DMS53 (cell line): ENCODE measurements at places on chromosomes 7 and 10.

DNA sequence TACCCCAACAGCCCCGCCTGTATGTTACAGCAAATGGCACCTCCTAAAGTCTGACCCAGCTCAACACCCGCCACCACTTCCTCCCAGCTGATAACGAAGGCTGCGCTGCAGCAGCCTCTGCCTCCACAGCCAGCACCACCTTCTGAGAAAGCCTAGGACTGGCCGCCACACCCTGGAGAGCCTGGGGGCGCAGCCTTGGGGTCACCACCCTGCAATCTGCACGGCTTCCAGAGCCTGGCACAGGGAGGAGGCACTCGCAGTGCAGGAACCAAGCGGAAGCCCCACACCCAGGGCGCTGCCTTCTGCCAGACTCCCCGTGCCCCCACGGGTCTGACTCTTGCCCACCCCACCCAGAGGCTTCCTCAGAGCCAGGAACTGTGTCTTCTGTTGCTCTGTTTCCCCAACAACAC, 112.5 kb downstream of the MAD1L1 start:
- DNase-seq: no peak

GRCh38 chr10:514137-514671, 175.3 kb downstream of the DIP2C start:
- peak; percentile 91 for DNase-seq

GRCh38 chr10:1360011-1360557, 303.9 kb downstream of the WDR37 start:
- DNase-seq: no peak

DNA sequence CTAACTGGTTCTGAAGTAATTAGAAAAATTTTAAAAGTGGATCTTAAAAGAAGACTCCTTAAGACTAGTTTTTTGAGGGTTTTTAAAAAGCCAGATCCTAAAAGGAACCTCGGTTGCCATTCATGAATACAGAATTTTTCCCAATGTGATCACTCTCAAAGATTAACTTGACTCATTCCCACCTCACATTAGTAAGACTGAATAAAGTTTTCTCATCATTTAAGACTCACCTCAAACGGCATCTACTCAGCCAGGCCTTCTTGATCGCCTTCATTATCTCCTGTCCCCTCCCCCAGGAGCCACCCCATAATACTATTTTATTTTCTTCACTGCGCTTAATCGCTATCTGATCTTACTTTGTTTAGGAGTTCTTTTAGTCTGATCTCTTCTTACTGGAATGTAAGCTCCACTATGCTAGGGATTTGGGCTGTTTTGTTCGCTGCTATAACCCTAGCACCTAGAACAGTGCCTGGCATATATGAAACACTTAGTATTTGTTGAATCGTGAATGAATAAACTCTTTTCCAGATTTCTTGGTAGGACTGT, 55.9 kb upstream of the PCGF5 start:
- DNase-seq: no peak

DNA sequence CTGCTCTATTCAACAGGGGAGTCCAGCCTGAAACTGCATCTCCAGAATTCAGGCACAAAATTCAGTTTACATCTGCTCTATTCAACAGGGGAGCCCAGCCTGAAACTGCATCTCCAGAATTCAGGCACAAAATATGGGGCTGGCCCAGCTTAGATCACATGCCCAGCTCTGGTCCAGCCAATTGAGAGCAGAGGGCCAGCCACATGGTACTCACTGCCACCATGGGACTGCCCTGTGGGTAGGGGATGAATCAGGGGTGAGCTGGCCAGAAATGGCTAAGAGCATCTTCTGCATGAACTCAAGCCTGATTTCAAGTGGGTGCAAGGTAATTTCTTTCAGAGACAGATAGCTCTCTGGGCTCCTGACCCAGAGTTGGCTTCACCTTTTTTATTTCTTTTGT, 156.6 kb upstream of the LYZL2 start:
- DNase-seq: no peak

DNA sequence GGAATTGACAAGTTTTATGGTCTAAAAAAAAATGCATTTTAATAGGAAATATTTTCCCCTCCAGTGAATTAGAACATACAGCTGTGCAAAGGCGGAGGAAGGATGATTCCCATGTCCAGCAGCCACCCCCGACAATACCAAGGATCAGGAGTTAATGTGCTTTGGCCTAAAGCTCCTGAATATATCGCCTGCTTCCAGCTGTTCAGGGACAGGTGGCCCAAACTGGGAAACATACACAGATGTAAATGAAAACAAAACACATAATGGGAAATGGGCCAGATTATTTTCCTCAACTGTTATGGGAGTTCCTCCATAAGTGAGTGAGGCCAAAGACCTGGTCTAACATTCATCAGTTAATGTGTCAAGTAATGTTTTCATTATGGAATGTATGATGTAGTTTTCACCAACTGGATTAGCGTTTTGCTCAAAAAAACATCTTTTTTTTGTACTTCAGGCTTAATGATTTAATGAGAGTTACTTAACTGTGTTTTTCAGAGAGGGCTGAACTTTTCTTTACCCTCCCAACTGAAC, 55.1 kb upstream of the LAMB1 start:
- DNase-seq: no peak

DNA sequence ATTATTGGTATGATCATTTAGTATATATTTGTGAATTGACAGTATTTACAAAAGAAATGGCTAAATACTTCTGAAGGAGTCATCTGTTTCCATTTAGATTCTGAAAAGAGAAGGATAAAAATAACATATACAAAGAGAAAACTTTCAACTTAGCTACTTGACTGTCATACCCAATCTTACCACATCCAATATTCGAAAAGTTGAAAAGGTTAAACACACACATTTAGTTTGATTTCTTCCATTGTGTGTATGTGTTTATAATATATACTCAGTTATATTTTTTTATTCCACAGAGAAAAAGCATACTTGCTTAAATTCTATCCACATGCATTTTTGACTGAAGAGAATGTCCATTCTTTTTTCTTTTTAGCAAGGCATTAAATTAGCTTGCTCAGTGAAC, 470.7 kb downstream of the TFEC start:
- no peak for DNase-seq

DNA sequence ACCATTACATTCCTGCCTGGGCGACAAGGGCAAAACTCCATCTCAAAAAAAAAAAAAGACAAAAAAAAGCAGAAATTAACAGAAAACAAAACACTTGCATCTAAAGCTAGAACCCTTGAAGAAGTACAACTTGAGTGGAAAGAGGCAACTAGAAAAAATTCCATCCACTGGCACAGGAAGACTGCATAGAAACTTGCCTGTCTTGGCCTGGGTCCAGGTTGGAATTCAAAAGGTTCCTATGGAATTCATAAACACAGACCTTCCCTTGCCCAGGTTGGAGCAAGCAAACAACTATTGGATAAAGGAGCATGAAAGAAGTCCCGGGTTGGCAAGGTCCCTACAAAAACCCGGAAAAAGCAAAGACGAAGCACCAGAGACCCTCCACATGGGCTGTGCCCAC, 69.8 kb downstream of the CCDC71L start:
- DNase-seq: no peak

DNA sequence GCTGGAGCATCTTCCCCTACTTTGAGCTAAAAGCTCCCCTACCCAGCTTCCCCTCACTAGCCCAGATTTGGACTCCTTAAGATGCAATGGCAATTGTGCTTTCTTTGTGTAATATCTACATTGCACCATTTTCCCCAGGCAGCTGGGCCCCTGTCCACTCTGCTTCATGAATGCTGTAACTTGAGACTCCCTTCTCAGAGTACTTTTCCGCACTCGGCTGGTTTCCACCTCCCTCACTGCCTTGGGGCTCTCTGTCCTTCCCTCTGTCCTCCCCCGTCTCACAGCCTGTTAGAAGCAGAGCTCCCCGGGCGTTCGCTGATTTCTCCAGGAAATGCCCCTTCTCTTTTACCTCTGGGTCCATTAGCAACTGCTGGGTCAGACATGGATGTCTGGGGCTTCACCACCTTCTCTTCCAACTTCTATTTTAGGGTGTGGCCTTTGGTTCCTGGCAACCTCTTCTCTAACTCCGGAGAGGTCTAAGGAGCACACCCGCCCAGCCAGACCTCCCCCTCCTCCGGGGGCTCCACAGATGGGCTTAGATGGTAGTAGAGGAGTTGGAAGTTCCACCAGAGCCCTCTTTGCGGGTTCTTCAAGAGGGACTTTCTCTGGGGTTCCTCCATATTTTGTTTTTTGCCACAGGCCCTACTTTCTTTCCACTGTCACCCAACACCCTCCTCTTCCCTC, 2.9 kb upstream of the TMEM72 start:
- peak; percentile 15 for DNase-seq

DNA sequence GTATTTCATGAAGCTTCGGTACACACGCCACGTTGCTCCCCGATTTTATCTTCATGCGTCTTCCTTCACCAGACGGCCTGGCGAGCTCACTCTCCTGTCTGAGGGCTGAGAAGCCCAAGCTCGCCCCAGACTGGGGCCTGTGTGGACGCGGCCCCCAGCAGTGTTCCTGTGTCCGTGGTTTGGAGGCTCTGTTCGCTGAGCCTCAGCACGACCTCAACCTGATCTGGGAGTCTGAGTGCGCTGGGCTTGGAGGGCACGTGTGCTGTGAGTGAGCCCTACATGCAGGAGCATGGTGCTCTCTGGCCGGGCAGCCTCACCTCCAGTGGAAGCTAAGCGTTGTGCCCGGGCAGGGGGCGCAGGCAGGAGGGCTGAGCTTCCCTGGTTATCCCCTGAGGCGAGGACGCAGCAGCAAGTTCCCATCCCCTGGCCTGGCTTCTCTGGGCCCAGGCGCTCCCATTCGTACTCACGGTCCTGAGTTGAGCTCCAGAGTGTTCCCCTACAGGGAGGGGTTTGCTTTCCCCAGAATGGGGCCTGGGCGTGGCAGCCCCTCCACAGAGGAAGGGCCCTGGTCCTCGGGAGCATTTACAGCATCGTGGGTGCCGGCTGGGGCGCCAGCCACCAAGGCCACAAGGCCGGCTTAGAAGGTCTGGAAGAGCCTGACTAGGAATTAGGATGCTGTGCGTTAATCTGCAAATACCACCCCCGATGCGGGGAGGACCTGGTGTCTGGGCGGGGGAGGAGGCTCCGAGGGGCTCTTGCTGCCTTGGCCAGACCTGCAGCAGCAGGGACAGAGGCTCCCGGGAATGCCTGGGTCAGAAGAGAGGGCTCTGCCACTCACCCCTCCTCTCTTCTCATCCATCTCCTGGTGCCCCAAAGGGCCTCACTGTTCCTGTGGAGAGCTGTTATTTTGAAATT, 400.6 kb downstream of the DNAJB6 start:
- no peak for DNase-seq

- DNase-seq: no peak
Observed at GRCh38 chr10:34153663-34154382, 661.3 kb downstream of the PARD3 start.

- no peak for DNase-seq
Observed at GRCh38 chr10:29237786-29238185, 51.1 kb upstream of the LYZL1 start.

DNA sequence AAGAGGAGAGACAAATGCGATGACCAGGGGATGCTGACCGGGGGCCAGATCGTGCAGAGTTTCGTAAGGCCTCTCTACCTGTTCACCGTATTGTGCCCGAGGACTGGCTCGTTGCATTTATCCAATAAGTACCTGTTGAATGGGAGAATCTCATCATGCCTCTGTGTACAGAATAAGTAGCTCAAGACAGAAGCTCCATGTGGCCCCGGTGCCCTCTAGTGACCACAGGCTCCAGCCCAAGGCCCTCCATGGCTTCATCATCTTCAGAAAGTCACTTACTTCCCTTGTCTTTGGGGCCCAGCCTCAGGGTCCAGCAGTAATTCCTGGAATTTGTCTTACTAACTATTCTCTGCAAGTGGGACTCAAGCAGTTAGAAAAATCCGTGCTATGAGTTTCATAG, 151.0 kb downstream of the CHN2 start:
- peak; percentile 86 for DNase-seq

- no peak for DNase-seq
Observed at GRCh38 chr7:24637706-24638105, 64.5 kb downstream of the PALS2 start.

- DNase-seq: peak; percentile 62
Observed at GRCh38 chr10:53209944-53210611, 437.5 kb upstream of the MBL2 start.

DNA sequence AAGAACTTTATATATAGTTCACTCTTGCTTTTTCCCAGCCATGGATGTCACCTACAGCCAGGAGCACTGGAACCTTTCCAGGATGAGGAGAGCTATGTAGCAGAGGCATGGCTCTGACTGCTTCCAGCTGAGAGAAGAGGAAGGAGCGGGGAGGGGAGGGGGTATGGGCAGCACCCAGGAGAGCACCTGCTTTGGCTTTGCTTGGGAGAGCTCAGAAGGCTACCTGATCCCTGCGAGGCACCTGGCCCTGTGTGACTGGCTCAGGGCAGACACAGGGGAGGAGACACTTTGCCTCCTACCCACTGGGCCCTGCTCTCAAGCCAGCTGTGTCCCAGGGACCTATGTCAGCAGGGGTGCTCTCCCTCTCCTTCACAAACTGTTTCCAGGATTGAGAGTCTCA, 67.1 kb downstream of the HK1 start:
- peak; percentile 96 for DNase-seq

DNA sequence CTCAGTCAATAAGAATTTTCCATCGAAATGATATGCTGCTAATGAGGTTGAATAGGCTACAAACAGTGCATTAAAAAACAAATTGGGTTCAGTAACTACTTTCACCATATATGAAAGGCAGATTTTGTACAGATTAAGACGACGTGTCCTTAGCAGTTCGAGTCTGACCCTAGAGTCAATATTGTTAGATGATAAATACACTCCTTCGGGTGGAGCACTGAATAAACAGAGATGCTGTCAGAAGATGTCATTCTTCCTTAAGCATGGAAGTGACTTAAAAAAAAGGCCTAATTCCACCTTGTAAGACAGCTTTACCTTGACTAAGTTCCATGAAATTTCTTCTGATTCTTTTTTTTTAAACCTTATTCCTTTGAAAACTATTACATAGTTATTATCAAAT, 5.8 kb upstream of the AGR2 start:
- DNase-seq: peak; percentile 52

DNA sequence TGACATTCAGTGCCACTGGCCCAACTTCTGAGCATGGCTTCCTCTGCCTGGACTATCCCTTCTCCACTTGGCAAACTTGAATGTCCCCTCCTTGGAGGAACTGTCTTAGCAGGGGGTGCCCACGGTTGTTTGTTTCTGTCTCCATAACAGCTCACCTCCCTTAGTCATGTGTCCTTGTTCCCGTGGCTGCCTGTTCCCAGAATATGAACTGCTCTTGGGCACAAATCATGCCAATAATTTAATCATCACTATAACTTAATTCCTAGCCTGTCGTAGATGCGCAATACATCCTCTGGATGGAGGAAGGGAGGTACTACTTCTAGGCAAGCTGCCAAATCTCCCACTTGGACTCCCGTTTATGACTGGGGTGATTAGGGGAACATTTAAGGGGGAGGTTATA, 173.1 kb downstream of the MYOF start:
- DNase-seq: no peak

GRCh38 chr7:47420122-47420780, 161.7 kb downstream of the TNS3 start:
- no peak for DNase-seq

- DNase-seq: no peak
Observed at GRCh38 chr10:30820261-30820991, 190.9 kb upstream of the LYZL2 start.

GRCh38 chr10:75111907-75112679, 637 bp downstream of the SAMD8 start:
- peak; percentile 75 for DNase-seq

- DNase-seq: no peak
Observed at GRCh38 chr7:72101444-72101843, 310.7 kb downstream of the CALN1 start.

- DNase-seq: no peak
Observed at GRCh38 chr10:11451640-11452260, 159.7 kb downstream of the USP6NL start.
